Stimulated activated CD8-positive, alpha-beta memory T cell treated with anti-CD3 and anti-CD28 coated beads, Interleukin-2, amount 100 ng/mL, for 1 hour (primary cell): ENCODE measurements at places on chromosomes 2 and 18.

- DNase-seq, result no peak
These were observed 282.2 kb upstream of the SYT4 start for GRCh38 chr18:43559507-43559906.

- DNase-seq, result no peak
These were observed 3.1 kb downstream of the PROM2 start for GRCh38 chr2:95277246-95277906.

GRCh38 chr2:236208019-236208926, 40.1 kb upstream of the GBX2 start:
- DNase-seq, result no peak

DNA sequence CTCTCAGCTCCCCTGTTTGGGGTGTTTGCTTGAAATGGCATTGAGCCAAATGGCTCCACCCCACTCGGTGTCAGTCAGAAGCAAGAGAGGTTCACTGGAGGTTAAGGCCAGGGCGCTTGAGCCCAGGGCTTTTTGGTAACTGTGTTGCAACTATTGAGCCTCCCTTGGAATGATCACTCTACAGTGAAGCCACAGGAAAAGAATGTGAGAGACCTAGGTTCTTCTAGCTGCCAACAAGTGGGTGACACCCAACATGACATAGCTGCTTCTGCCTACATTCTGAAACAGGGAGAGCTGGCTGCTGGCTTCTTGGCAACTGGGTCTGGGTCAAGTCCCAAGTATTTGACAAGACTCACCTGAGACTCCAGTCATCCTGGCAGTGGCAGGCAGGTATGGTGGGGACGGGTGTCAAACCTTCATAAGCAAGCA, 7.1 kb upstream of the GRHL1 start:
- no peak for DNase-seq

GRCh38 chr2:217090024-217090473, 230.2 kb upstream of the TNP1 start:
- DNase-seq, result no peak

GRCh38 chr2:141109633-141110032, 1021.2 kb downstream of the LRP1B start:
- DNase-seq, result no peak

DNA sequence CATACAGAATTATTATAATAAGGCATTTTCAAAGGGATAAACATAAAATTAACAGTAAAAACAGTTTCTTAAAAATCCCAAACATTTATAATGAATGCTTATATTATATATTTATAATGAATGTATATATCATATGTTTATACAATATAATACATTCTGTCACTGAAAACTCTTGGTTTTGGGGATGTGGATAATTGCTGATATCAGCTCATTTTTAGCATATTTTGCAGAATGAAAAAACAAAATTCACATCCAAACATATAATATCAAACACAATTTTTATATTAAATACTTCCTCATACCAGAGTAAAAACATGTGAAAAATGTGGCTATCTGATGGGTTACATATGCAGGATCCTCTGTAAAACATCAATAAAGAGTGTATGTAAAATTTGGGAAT, 202.7 kb upstream of the KLHL14 start:
- no peak for DNase-seq

- DNase-seq, result no peak
These were observed 22.0 kb downstream of the FAM178B start for GRCh38 chr2:96964221-96964905.

DNA sequence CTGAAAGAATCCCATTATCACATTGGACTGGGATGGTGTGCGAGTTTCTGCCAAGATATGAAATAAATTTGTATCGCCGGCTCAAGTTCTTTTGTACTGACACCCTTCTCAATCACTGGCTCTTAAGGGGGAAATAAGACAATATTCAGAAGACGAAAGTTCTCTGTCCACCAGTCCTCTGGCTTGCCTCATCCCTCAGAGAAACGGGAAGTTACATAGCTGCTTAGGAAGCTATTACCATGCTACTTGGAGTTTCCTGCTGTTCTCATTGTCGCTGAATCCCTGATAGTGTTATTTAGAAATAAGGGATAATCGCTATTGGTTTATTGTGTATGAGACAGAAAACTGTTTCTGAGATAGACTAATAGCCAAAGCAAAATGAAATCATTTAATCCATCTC, 205.0 kb upstream of the ZNF521 start:
- no peak for DNase-seq

DNA sequence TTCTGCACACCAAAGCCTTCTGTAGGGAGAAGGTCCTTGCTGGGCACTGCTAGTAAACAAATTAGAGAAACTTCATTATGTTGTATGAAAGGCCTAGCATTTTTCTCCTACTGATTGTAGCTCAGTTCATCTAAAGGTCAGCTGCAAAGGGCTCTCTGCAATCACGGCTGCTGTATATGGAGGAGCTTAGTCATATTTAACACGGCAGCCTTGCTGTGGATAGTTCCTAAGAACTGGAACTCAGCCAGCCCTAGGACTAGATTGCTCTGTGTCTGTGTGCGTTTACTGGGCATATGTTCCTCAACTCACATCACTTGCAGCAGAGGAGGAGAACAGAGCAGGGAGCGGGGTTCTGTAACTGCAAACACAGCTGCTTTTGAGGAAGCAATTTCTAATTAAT, 1103.9 kb upstream of the KLHL29 start:
- no peak for DNase-seq

- DNase-seq, result no peak
These were observed 40.0 kb upstream of the LAPTM4A start for GRCh38 chr2:20091305-20091991.

GRCh38 chr2:27954221-27954673, 63.7 kb downstream of the BABAM2 start:
- no peak for DNase-seq

- no peak for DNase-seq
These were observed 472 bp upstream of the PLEKHM3 start for GRCh38 chr2:208025814-208026184.

DNA sequence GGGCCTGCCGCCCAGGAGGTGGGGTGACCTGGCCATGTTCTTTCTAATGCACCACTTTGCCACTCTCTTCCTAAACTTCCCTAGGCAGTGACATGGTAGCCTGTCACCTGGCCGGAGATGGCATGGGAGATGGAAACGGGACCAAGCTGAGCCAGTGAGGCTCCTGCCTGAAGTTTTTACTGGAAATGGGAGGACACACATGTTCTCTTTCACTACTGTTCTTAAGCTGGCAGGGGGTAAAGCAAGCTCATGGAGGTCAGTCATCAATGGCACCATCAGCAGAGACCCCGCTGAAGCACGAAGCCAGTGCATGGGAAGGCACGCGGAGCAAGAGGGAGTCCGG, 50.7 kb downstream of the ATIC start:
- DNase-seq, result no peak

- DNase-seq, result no peak
These were observed 42.4 kb upstream of the MTIF2 start for GRCh38 chr2:55311444-55311870.

- no peak for DNase-seq
These were observed 19.1 kb upstream of the IL18R1 start for GRCh38 chr2:102336502-102336945.

DNA sequence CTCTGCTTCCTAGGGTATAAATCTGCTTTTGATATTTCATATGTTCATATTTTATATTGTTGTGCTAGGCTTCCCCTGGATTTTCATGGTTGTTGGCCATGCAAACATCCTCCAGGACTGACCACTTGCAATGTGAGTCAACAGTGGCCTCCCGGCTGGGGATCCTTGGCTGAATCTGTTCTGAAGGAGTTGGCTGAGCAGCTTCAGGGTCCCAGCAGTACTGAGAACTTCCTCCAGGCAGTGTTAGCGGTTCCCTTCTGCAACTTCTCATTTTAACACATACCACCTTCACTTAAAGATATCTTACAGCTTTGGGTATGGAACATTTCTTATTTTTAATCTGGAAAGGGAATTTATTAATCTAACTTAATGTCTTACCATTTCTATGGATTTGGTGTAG, 122.1 kb downstream of the DTNB start:
- DNase-seq, result no peak

DNA sequence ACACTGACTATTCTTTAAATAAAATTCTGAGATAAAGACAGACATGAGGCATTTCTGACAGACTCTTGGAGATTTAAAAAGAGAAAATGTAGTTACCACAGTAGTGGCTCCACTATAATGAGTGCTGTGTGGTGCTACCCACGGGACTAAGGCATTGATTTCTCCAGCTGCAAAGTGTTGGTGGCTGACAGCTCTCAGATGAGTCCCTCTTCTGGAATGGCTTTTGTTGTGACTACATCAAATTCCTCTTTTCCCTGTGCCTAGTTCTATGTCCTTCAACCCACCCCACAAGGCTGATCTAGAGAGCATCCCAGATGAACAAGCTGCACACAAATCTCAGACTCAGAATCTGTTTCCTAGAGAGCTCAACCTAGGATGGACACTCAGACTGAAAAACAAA, 884.8 kb upstream of the ZEB2 start:
- DNase-seq, result no peak

- no peak for DNase-seq
These were observed 618 bp upstream of the LYPD1 start for GRCh38 chr2:132670496-132671150.

DNA sequence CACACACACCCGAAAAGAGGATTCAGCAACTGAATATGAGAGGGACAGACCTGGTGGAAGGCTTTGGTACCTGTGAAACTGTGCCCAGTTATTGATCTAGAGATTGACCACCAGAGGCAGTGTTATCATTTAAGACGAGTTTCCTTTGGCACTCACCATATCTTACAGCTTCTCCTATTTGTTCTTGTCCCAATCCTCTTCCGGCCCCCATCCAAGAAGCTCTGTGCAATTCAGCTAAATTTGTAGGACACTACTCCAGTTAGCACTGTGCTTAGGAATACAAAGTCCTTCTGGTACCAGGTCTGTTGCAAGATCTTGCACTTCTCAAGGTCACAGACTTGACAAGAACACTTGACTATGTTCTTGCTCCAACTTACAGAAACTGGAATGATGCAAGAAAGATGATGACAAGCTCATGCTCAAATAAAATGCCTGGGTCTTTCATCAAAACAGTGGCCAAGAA, 177.7 kb downstream of the TMEM247 start:
- no peak for DNase-seq

DNA sequence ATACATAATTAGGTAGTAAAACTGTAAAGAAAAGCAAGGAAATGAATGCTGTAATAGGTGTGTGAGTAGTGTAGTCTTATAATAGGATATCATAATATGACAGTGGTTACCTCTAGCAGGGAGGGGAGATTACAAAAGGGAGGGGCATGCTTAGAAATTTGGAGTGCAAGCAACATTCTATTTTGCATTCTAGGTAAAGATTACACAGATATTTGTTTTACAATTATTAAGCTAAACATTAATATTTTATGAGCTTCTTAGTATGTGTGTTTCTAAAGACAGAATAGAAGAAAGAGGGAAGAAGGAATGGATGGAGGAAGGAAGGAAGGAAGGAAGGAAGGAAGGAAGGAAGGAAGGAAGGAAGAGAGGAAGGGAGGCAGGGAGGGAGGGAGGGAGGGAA, 177.9 kb downstream of the PAX3 start:
- no peak for DNase-seq

- DNase-seq, result no peak
These were observed 10.9 kb downstream of the TMEM200C start for GRCh38 chr18:5884375-5884774.

- DNase-seq, result no peak
These were observed 46.4 kb upstream of the SPP2 start for GRCh38 chr2:234003972-234004617.

GRCh38 chr2:126785236-126785635, 113.5 kb upstream of the TEX51 start:
- no peak for DNase-seq

GRCh38 chr18:40911041-40911440, 1044.0 kb upstream of the PIK3C3 start:
- DNase-seq, result no peak

DNA sequence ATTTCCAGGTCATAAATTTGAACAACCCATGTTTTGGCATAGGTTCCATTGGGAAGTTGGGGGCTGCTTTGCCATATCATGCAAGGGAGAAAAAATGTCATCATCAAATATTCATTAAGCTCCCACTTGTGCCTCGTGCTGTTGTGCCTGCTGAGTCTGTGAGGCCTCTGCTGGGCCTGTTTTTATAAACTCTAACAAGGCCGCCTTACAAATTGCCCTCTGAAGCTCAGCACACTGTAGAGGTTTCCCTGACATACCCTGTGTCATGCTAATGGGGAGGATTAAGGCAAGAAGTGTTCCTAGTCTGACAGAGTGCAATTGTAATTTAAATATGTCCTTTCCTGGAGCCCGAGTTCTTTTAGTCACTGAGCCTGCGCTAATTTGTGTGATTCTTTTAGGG, 17.6 kb downstream of the OSBPL6 start:
- no peak for DNase-seq

DNA sequence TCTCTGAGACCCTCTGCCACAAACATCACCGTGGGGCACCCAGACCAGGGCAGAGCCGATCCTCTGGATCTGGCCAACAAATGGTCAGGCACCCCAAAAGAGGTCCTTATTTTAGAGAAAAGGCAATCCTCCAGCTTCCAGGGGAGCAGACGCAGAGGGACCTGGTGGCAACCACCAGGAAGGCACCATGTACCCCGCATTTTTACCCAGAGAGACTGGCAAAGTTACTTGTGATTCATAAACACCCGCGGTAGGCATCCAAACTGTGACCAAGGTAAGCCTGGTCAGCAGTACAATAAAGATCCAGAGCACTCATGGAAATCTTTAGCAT, 10.5 kb downstream of the LIMS2 start:
- DNase-seq, result no peak

DNA sequence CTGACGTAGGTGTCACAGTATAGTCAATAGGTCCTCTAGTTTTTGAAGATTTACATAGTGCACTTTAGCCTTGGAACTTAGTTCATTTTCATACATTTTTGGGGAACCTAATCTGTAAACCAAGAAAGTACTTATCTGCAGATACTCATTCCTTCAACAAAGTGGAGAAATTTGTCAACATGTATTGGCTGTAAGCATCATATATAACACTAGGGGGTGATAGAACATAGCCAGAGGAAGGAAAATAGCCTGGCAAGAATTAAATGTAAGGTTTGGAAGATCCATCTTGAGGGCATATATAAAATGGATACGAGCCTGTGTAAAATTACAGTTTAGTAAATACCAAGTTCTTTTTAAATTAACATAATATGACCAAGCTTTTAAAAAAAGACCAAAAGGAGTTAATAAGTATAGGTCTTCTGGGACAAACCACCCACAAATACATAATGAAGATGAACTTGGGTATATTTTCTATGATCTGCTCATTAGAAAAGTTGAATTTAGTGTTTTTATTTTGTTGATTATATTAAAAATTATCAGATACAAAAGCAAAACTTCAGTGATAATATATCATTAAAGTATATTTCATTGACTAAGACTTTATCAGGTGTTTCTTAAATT, 18.2 kb downstream of the RPL37A start:
- DNase-seq, result no peak

GRCh38 chr2:238839428-238839827, 8.5 kb upstream of the TWIST2 start:
- DNase-seq, result no peak

- no peak for DNase-seq
These were observed 155.0 kb upstream of the OTX1 start for GRCh38 chr2:62895632-62896009.

DNA sequence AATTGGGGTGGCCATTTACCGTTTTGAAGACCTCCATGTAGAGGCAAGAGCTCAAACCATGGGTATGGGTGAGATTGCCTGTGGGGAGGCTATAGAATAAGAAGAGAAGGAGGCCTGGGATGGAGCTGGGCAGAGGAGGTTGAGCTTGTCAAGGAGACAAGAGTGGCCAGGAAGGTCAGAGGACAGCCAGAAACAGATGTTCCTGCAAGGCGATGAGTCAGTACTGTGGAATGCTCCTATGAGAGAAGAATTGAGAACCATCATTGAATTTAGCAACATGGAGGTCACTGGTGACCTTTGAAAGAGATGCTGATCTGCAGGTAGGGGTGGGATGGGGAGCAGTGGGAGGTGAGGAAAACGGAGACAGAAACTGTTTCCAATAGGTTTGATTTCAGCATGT, 3.5 kb downstream of the ACSL3 start:
- no peak for DNase-seq
